ENCODE measurements at places on chromosomes 11 and 22.

DNA sequence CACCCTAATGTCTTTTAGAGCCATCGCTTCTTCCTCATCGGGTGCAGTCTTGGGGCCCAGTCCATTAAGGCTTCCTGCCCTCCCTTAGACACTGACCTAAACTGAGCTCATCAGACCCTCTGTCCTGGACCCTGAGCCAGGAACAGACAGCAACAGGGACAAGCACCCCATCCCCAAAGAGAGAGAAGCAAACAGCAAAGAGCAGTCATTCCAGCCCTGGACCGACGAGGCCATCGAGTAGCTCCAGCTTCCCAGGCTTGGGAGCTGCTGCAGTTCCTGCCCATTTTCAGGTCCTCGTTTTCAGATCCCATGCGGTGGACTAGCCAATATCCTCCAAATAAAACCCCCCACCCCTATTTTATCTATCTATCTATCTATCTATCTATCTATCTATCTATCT, 25.8 kb upstream of the CACNG2 start:
- no peak for DNase-seq

DNA sequence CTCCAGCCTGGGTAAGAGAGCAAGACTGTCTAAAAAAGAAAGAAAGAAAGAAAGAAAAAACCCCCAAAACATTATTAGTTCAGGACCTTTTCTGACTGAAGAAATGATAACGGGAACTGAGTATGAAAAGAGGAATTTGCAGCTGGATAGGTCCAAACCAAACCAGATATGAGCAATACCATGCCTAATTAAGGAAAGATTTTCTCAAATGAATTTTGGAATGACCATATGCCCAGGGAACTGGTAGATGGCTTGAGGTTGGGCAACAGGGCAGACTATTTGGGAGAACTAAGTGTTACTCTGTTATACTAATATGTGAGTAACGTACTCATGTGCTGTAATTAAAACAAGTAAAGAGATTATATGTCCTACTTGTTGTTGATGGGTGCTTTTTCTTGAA, 186.1 kb downstream of the TMEM135 start:
- DNase-seq, result peak; percentile 44

DNA sequence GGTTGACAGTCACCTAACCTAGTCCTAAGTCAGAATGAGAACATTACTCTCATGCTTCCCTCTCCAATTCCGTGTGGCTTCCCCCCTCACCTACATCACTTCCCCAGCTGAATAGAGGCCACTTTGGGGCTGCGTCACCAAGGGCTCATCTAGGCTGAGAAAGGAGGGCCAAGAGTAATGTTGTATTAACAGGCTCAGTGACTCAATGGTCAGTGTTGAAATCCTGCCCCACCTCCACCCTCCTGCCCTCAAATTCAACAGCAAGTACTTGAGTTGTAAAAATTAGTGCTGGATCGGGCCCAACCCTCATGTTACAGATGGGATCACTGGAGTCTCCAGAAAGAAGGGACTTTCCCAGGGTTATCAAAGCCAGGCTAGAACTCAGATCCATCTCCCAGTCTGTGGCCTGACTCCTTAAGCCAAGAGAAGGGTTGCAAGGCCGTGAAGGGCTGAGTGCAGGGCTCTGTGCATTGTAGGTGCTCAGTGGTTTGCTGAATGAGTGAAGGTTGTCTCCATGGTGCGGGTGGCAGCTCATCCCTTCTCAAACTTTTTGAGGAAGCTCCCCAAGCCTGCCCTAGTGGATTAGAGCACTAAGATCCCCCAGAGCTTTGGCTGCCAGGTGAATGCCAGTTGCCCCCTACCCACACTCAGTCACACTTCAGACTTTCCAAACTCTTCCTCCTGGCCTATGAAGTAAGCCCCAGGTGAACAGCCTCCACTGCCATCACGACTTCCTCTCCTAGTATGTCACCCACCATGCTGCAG, 3.2 kb downstream of the DGAT2 start:
- DNase-seq, result peak; percentile 65

DNA sequence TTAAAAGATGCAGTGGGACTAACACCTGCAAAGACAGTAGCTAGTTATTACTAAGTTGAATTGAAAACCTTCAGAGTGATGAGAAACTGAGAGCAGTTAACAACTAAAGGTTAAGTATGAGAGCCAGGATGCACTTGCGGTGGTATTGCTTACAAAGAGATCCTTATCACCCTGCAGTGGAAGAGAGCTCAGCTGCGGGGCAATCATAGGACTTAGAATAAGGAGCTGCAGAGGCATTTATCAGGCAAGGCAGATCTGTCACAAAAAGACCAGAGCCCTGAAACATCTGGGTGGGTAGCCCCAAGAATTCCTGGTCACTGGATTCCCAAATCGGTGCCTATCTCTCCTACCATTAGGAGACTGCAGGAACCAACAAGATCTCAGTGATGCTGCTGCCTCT, 34.3 kb upstream of the CFAP300 start:
- no peak for DNase-seq

GRCh38 chr11:65852508-65853245, 5.3 kb downstream of the CFL1 start:
- DNase-seq, result no peak

Data from AG09319 (cell line).